ENCODE measurements at places on chromosomes 3 and 15.

DNA sequence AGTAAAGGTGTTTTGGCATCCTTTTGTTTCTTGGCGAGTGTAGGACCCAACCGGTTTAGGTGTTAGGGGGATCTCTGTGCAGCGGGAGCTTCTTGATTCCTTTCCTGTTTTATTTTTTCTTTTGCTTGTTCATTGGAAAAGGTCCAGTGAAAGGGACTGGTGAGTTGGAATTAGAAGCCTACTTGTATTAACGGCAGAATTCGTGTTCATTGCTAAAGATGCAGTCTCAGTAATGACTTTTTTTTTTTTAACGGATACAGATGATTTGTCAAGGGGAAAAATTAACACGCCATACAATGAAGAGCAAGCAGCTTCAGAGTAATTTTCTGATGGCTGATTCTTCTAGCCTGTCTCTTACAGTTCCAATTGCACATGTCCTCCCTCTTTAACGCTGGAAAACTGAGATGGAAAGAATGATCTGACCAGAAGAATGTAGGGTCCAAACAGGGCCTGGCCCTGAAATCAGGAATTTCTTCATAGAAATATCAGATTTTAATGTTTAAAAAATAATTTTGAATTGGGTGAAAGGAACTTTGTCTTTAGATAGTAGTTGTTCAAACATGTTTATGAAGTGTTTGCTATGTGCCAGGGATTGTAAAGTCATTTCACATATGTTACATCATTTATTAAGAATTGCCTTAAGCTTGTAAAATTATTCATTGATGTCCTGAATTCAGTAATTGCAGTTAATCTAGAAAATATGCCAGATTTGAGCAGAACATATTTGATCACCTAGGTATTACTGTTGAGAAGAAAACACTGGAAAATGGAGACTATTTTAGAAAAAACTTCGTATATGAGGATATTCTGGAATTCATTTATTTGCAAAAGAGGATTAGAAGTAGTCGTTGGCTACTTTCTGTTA lies 1.4 kb downstream of the MAPK6 start:
- DNase-seq: no peak

DNA sequence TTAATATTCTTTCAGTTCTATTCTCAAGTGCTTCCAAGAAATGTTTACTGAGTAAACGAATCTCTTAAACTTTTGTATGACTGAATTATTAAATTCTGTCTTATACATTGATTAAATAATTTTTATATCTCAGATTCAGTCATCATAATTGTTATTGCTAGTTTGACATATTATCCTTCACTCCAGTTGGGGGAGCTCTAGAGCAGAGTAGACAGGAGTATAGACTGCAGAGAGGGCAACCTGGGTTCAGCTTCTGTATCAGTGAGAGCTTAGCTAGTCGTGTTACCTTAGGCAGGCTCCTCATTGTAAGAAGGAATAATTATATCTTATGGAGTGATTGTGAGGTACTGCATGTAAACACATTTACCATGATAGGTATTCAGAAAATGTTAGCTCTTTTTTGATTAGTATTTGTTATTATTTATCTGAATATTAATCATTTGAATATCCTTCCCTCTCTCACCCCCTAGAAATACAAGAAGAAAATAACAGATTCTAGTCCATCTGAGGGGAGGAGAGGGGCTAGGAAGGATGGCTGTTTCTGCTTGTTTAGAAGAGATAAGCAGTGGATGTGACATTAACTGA lies 31.0 kb upstream of the ZCWPW2 start:
- peak; percentile 65 for DNase-seq

- DNase-seq: peak; percentile 87
Measured at GRCh38 chr3:141940194-141940776, 63.8 kb downstream of the ATP1B3 start.

GRCh38 chr3:14352002-14352627 lies 50.3 kb upstream of the SLC6A6 start:
- DNase-seq: no peak

DNA sequence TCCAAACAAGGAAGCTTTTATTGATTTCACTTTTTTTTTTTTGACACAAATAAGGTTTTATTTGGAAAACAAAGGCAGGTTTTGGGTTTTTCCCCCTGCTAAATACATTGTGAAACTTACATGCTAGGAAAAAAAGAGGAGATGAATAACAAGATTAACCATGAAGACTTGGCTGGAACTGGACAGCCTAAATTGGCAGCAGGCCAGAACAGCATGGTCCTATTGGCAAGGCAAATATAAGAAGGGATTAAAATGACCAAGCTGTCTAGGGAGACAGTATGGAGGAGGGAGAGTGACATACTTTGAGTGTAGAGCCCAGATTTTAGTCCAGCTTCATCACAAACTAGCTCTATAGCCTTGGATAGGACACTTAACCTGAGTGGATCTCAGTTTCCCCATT lies 63.9 kb upstream of the BBX start:
- no peak for DNase-seq

DNA sequence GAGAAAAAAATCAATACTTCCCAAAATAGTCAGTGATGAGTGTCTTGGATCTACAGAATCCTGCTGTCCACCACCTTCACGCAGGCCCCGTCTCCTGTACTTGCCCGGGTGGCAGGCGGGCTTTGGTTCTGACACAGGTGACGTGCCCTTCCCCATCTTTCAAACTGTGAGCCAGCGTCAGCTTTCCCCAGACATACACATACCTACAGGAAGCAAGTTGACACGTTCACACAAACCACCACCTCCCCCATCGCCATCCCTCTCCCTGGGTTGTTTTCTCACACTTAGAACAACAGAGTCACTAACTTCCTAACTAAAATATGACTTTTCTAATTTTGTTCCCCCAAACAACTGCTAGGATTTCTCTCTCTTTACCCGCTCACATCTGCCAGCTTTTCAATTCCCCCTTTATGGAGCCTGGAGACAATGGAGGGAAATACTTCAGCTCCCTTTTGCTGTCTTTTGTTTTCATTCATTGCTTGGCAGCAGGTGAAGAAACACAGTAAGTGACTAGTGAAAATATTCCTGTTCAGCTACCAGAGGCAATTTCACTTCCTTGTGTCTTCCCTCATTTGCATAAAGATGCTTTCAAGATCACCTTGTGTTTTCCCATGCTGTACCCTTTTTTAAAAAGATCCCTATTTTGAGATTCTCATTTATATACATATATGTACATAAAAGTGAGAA lies 248.3 kb downstream of the SLCO3A1 start:
- no peak for DNase-seq

- no peak for DNase-seq
Measured at GRCh38 chr3:128392818-128393544, 73.7 kb downstream of the DNAJB8 start.

GRCh38 chr15:47582233-47582632 lies 135.1 kb upstream of the SEMA6D start:
- no peak for DNase-seq

GRCh38 chr15:68333775-68334470 lies 56.4 kb downstream of the FEM1B start:
- DNase-seq: no peak

DNA sequence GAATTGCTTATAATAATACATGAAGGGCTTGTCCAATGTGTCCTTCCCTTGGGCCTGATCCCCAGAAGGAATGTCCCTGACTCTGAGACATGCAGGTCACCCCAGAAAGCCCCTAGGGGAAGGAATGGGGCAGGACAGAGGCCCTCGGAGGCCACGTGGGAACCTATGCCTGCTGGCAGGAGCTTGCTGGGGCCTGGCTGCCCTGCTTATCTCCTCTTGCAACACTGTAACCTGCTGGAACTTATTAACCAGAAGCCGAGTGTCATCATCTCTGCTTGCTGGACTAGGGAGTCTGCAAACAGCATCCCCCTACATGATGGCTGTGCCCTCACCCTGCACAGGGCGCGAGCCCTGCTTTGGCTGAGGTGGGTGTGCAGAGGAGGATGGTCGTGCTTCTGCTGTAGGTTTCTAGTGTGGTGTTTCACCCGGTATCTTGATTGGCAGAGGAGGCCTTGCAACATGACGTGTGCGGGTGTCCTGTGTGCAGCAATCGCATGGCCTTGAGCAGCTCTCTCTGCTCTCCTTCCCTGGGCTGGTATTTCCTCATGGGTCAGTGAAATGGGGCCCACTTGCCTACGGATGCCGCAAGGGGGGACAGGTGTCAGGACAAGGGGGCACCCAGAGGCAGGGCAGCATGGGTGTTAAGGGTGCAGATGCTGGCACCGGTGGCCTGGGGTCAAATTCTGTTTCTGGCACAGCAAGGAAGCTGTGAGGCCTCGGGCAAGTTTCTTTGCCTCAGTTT lies 5.0 kb downstream of the CHST13 start:
- DNase-seq: no peak

- no peak for DNase-seq
Measured at GRCh38 chr15:52440414-52440813, 88.3 kb downstream of the MYO5A start.

DNA sequence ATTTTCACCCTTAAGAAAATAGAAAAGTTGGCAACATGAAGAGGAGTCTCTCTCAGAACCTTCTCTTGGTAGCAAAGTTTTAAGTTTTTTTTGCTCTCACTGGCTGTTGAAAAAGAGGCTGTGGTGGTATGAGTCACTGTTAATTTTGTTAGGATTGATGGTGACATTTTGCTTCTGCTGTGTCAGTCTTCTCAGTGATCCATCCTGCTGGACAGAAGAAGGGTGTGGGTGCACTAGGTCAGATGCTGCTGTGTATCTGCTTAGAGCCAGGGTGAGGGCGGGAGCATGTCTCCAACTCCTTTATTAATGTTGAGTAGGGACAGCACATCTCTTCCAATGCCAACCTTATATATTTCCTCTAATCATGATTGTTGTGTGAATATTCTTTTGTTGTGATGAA lies 369.5 kb downstream of the FEZF2 start:
- DNase-seq: no peak

- no peak for DNase-seq
Measured at GRCh38 chr15:47095833-47096232, 621.5 kb upstream of the SEMA6D start.

- DNase-seq: peak; percentile 85
Measured at GRCh38 chr15:61084944-61085367, 144.1 kb downstream of the RORA start.

- DNase-seq: no peak
Measured at GRCh38 chr3:62007036-62007435, 366.3 kb downstream of the FEZF2 start.

- no peak for DNase-seq
Measured at GRCh38 chr3:65902304-65902793, 136.4 kb downstream of the MAGI1 start.

GRCh38 chr15:100129677-100130076 lies 212.1 kb downstream of the ADAMTS17 start:
- DNase-seq: no peak

DNA sequence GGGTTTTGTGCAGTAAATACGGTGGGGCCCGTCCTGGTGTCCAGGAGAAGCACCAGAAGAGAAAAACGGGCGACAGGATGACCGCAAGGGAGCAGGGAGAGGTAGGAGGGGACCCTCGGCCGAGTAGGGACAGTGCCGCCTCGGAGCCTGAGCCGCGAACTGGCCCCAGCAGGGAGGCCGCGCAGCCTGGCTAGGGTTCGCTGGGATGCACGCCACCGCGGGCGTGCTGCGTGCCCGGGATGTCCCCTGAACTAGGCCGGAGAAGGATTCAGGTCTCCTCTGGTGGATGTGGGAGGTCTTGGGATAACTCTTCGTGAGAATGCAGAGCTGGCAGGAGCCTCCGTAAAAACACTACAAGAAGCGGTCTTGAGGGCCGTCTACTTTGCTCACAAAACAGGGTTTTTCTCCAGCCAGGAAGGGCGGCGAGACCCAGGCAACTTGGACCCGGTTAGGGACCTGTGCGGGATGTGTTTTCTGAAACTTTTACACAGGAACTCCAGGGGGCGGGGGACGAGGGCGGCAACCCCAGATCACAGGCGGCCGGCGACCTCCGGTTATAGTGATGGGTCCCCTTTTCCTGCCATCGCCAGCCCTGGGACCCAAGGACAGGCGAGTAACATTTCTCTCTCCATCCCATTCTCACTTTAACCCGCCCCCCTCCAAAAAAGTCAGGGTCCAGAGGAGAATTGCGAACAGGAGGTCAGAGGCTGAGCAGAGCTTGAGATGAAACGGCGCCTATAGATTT lies 35.5 kb downstream of the NR2F2 start:
- DNase-seq: no peak

DNA sequence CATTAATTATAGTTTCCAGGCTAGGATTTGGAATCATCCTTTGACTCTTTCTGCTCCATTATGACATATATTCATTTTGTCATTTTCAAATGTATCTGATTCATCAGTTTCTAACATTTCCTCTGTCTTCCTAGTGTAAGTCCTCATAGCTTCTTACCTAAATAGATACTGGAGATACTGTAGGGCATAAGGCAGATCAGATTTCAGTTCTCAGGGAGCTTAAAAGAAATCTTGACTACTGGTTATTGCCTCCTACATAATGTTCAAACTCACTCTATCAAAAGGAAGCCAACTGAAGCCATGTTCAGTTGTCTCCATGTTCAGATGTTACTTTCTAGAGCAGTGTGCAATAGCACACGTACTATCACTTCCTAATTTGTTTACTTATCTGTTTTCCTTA lies 29.6 kb upstream of the CTDSPL2 start:
- DNase-seq: no peak

DNA sequence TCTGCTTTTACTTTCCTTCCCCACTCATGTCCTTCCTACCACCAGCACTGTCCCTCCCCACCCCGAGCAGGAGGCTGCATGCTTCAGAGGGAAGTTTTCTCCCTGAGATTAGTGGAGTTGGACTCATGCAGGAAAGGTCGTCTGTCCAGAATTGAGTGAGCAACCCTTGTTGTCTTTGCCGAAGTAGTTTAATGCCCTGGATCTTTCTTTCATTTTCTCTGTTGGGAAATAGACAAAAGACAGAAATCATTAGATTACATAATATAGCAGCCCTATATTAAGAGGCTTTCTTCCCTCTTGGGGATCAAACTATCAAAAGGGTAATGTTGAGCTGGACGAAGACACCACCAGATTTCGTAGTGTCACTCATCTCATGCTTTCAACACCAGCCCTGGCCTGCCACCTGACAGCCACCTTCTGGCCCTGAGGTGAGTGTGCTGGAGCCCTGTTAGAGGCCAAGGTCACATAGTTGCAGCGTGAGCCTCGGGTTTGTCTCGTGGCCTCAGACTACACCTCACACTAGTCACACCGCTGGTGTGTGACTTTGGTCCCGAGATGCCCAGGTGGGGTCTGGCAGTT lies 231.0 kb downstream of the ITPR1 start:
- no peak for DNase-seq

DNA sequence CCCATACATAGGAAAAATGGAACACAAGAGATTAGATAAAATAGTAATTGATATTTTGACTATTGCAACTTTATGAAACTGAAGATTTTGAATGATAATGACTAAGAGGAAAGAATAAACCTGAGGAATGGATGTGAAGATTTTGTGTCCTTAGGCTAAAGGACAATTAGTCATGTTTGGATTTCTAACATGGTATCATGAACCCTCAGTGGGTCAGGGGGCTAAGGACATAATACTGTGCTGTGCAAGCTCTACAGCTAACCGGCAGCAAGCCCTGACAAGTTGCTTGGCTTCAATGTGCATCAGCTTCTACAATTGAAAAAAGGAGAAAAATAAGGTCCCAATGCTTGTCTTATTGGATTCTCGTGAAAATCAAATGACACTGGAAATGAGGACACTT lies 491.0 kb downstream of the MECOM start:
- no peak for DNase-seq

- DNase-seq: no peak
Measured at GRCh38 chr3:23071758-23072157, 131.4 kb upstream of the UBE2E2 start.

GRCh38 chr3:115381931-115382330 lies 234.8 kb upstream of the ZBTB20 start:
- DNase-seq: no peak

- DNase-seq: no peak
Measured at GRCh38 chr3:169493521-169494141, 169.9 kb downstream of the MECOM start.
